Activated T-cell treated with anti-CD3 and anti-CD28 coated beads for 4 hours (primary cell): ENCODE measurements at places on chromosomes 3 and 15.

DNA sequence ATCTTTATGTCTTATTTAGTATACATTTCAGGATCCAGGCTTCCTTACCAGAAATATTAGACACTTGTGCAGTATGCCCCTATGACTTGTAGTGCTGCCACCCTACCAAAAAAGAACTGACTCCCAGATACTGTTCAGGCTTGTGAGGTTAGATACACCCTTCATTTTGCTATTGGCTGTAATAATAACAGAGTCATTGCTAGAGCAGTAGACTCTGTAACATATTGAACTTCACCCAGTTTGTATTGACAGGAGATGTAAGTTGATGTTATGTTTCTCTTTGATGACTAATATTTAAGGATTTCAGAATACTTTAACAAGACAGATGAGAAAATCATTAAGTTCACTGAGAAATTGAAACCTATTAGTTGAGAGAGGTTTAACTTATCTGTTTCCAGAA is 32.9 kb downstream of the RNF111 start:
- no peak for DNase-seq

GRCh38 chr3:158773845-158774830 is 27.7 kb upstream of the MFSD1 start:
- DNase-seq = no peak

DNA sequence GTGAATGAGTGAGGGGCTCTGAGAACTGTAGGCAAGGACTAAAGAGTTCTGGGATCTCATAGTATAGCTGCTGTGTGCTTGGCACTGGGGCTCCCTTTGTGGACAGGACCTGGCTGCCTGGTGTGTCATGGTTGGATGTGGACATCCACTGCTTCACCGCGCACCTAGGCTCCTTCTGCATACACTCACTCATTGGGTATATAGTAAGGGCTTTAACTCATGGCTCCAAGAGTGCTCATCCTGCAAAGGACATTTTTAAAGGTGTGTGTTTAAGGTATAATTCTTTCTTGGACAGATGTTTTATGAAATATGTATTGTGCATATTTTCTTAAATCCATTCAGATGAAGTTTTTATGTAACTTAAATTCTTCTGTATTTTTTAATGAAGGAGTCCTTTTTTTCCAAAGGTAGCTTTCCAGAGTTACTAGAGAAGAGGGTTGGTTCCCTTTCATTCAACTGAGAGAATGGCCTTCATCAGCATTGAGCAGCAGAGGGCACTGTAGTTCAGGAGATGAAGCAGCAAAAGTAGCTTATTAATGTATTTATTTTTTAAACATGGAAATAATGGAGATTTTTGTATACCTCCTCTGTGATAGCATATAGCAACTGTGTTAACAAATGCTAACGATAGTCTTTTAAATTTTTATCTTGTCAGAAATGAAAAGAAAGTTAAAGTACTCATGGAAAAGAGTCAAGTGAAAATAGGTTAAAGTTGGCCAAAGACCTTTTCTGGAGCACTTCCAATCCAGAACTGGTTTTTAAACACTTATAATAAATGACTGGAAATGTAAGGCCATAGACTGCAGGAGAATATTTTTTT is 25.2 kb downstream of the OXNAD1 start:
- DNase-seq = peak; percentile 57

GRCh38 chr15:71215126-71215894 is 100.0 kb downstream of the THSD4 start:
- no peak for DNase-seq

- no peak for DNase-seq
Measured at GRCh38 chr3:112770032-112770626, 76.5 kb downstream of the CD200R1L start.

GRCh38 chr3:112376992-112377391 is 44.0 kb downstream of the CD200 start:
- DNase-seq = no peak

DNA sequence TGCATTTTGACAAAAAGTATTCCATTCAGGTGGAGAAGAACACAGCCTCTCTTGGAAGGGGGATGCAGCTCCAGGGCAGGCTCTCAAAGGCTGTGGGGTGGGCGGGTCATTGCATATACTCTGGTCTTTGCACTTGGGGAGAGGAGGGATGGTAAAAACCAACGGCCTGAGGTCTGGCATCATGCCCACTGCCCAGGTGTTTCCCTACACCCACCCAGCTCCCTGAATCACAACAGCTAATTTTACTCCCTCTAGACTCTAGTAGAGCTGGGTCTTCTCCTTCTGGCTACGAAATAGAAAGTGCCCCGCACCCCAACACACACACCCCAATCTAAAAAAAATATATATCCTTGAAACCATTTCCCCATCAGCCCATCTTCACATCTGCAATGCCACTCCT is 1.0 kb downstream of the MYLK start:
- DNase-seq = no peak

DNA sequence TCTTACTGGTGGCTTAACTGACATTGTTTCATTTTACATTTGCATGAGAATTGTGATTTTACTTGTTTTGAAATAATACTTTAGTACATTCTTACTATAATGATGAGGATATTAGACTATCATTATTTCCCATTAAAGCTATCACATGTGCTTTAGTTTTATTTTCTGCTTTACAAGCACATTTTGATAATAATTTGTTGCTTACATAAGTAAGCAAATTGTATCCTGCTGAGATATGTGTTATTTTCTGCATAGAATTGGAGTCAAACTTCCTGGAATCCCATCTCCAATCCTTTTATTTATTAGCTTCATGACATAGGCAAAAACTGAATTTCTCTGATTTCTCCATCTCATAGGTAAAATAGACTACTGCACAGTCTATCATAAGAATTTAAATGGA is 847.4 kb downstream of the DIPK2A start:
- DNase-seq = no peak

GRCh38 chr3:66097647-66098046 is 58.9 kb upstream of the MAGI1 start:
- no peak for DNase-seq

DNA sequence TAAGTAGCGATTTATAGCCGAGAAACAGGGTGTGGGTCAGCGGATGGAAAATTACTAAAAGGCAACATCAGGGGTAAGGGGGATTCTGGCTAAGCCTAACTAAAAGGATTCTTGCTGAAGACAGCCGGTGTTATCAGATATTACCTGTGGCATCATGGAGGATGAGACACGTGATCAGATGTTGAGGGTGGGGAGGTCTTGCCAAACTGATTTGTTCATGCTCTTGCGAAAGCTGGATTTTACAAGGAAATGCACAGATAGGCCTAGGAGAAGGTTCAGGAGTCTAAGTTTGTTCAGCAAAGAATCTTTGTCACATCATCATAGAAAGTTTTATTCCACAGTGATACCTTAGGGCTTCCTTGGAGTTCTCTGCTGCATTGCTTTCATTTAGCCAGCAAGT is 396.8 kb upstream of the TBL1XR1 start:
- DNase-seq = no peak

GRCh38 chr15:64455961-64456371 is 4.4 kb upstream of the ZNF609 start:
- DNase-seq = no peak

- DNase-seq = no peak
Measured at GRCh38 chr3:61181874-61182273, 69.4 kb downstream of the FHIT start.

- no peak for DNase-seq
Measured at GRCh38 chr3:8328967-8329366, 172.7 kb upstream of the LMCD1 start.

DNA sequence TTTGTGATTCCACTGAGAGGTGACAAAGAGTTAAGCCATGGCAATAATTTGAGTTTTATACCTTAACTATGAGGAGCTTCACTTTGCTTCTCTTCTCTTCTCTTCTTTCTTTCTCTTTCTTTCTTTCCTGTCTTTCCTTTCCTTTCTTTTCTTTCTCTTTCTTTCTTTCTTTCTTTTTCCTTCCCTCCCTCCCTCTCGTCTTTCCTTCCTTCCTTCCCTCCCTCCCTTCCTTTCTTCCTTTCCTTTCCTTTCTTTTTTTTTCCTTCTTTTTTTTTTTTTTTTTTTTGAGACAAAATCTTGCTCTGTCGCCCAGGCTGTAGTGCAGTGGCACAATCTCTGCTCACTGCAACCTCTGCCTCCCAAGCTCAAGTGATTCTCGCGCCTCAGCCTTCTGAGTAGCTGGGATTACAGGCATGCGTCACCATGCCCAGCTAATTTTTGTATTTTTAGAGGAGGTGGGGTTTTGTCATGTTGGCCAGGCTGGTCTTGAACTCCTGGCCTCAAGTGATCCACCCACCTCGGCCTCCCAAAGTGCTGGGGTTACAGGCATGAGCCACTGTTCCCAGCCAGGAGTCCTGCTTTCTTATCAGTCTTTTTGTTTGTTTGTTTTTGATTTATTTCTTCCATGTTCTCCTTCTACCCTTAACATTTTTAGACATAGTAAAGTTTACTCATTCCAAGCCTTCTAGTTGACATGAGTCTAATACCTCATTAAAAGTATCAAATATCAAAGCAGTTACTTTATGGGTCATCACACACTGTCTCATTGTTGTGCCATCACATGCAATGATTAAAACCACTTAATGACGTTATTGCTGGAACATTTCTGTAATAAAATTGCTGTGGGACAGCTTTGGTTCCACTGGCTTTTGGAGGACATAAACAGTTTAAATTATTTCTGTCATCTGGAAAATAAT is 29.9 kb downstream of the SLC49A4 start:
- no peak for DNase-seq

DNA sequence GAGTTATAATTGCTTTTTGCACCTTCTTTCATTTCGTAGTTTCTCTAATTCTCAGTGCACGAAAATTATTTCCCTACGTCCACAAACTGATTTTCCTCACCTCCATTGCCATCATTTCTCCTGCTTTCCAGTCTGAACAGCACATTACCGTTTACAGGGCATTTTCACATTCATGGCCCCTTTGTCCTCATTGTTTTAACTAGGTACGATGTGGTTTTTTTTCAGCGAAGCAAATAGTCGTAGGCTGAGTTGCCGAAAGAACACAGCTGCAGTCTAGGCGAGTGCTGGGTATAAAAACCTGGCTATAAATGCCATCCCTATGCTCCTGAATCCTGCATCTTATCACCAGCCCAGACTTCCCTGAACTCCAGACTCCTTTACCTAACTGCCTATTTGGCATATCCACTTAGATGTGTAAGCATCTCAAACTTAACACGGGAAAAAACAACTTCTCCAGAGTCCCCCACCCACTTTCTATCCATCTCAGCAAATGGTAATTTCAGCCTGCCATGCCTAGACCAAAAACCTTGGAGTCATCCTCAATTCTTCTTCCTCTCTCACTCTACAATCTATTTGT is 691 bp upstream of the FSIP1 start:
- DNase-seq = no peak

- DNase-seq = no peak
Measured at GRCh38 chr3:56413911-56414310, 54.4 kb downstream of the ERC2 start.

DNA sequence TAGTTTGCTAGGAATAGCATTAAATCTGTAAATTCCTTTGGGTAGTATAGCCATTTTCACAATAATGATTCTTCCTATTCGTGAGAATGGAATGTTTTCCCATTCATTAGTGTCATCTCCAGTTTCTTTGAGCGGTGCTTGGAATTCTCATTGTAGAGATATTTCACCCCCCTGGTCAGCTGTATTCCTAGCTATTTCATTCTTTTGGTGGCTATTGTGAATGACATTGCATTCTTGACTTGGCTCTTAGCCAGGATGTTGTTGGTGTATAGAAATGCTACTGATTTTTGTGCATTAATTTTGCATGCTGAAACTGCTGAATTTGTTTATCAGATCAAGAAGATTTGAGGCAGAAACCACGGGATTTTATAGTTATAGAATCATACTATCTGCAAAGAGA is 690.5 kb upstream of the ALCAM start:
- no peak for DNase-seq

DNA sequence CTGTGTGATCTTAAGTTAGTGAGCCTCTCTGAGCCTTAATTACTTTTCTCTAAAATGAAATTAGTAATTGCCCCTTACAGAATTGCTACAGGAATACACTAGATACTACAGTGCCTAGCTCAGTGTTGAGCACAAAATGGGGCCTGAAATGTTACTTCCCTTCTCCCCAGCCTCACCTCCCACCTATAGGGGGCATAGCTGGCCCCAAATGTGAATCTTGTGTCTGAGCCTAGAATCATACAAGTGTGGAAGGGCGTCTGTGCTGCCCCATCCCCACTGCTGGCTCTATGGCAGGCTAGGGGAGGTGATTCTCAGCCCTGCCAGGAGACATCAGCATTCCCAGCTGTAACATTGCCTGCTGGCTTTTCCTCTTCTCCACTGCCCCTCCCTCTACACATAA is 42.7 kb downstream of the IFT122 start:
- no peak for DNase-seq

GRCh38 chr3:72786668-72787067 is 61.6 kb downstream of the SHQ1 start:
- DNase-seq = no peak

DNA sequence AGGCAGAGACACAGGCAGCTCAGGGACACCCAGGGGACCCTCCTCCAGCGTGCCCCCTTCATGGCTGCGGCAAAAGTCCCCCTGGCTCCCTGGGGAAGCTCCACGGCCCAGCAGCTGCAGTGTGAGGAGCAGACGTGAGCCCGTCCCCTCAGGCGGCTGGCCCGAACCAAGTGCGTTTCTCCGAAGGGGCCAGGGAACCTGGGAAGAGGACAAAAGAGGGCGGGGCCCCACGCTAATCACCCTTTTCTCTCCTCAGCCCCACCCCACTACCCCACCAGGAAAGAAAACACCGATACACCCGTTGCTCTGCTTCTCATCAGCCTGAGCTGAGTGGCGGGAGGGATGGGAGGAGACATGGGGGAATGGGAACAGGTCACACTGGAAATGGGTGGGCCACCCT is at the start of gene MUC4:
TSS of gene MUC4 (minus strand) at position 174 of the 400 bp plus-strand sequence. CDS start at position 62, 112 bp downstream.
- no peak for DNase-seq

- no peak for DNase-seq
Measured at GRCh38 chr3:30453360-30454039, 152.9 kb upstream of the TGFBR2 start.

GRCh38 chr3:73029321-73029796 is 32.1 kb upstream of the EBLN2 start:
- no peak for DNase-seq

DNA sequence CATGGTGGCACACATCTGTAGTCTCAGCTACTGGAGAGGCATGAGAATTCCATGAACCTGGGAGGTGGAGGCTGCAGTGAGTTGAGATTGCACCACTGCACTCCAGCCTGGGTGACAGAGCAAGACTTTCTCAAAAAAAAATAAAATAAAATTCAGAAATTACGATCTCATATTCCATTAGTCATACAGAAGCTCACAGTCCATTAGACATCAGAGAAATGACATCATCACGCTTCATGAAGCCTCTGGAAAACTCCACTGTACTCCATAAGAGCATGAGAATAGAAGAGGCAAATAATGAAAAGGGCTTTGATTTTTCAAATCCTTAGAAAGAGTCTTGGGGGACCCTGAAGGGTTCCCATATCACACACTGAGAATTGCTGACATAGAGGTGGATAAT is 145.0 kb upstream of the MITF start:
- DNase-seq = no peak

DNA sequence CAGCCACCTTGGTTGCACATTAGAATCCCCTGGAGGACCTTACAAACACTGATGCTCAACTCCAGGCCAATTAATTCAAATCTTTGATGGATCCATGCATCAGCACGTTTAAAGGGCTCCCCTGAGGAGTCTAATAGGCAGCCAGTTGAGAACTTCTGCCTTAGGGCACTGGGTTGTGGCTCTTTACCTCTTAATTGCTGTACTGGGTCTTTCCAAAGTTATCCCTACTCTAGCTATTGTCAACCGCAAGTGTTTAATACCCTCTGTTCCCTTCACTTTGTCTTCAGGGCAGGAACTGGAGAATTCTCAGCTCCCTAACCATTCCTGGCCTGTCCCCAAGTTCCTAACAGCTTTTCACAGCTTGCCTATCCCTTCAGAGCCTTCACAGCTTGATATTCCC is 15.0 kb upstream of the FAM174B start:
- DNase-seq = no peak
